ENCODE measurements at places on chromosomes 3 and 15.
A peak's percentile ranks its signal among the peaks of the same experiment; 100 is the strongest.

- no peak for DNase-seq
Measured at GRCh38 chr15:60218256-60218655, 179.5 kb downstream of the ANXA2 start.

DNA sequence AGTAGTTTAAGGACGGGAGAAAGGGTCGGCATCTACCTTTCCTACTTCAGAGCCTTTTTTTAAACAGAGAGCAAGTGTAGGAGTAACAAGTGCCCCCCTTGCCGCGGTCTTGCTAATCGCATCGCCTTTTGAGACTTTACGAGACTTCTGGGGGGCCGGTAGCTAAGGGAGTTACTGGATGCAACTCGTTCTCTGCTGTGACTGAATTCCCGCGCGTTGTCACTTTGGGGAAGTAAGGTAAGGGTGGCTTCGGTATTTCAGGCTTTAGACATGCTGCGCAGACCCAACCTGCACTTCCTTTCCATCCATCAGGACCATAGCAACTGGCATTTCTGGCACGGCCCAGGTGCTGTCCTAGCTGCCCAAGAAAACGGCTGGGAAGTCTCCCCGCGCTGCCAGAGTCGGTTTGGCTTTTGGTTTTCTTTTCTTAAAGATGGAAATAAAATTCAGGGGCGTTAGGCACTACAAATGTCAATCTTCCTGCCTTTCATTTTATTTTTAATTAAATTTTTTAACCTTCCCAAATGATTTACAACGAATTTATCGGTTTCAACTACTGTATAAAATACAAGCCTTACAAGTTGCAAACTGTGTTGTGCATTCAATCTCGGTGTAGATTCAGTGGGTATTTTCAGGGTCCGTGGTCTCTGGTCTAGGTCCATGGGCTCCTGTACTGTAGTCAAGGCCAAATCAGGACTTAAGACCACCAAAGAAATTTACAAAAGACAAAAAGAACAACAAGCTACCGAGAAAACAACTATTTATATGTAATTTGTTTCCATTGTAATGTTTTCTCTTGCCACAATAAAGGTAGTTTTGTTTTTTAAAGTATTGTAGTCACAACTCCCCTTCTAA, 3.5 kb downstream of the MECOM start:
- peak; percentile 18 for DNase-seq

- no peak for DNase-seq
Measured at GRCh38 chr15:60751985-60752952, 273.3 kb upstream of the ICE2 start.

DNA sequence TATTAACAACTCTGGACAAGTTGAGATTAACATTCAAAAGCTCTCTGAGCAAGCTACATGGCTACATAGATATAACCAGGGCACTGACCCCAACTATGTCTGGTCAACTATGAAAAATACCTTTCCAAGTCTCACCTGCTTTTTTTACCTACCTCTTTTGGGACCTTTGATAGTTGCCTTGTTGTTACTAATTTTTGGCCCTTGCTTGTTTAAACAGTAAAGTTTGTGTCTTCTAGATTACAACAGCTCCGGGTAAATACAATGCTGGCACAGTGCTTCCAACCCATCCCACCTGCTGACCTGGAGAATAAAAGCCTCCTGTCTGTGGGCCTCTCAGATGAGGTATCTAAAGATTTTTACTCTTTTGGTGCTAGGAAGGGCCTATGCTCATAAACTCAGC, 1036.6 kb downstream of the NAALADL2 start:
- DNase-seq = no peak

DNA sequence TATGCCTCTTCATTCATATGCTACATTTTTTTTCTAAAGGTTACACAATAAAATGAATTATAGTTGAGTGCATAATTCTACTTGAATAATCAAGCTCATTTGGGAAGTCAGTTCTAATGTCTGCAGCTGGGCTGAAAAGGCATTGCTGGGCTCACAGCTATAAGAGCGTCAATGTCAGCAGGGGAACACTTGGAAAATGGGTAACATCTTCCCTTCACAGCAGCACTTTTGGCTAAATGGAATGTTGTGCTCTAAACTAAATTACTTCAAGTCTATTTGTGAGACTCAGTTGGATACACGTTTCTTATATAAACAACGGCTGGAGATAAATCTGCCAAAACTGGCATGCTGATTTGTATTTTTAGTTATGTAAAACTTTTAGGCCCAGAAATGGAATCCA, 357.8 kb downstream of the TBL1XR1 start:
- DNase-seq = no peak

GRCh38 chr15:23095796-23096195, 40.8 kb downstream of the GOLGA6L1 start:
- no peak for DNase-seq

- DNase-seq = no peak
Measured at GRCh38 chr15:96119734-96120133, 210.8 kb upstream of the NR2F2 start.

- DNase-seq = no peak
Measured at GRCh38 chr3:151871639-151872468, 1.6 kb upstream of the SUCNR1 start.

GRCh38 chr15:81292523-81293001, 31.4 kb downstream of the STARD5 start:
- peak; percentile 73 for DNase-seq

- DNase-seq = no peak
Measured at GRCh38 chr15:74274470-74275038, 38.4 kb downstream of the CCDC33 start.

DNA sequence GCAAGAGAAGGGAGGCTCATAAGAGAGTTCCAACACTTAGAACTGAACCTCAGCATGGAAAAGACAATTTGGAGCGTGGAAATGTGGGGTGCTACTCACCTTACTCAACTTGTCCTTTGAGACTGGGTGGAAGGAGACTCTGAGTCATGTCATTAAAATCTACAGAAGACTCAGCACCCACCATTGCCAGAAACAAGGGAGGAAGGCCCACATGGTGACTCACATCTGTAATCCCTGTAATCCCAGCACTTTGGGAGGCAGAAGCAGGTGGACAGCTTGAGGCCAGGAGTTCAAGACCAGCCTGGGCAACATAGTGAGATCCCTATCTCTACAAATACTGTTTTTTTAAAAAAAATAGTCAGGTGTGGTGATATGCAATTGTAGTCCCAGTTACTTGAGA, 161.9 kb upstream of the UBE3A start:
- no peak for DNase-seq

DNA sequence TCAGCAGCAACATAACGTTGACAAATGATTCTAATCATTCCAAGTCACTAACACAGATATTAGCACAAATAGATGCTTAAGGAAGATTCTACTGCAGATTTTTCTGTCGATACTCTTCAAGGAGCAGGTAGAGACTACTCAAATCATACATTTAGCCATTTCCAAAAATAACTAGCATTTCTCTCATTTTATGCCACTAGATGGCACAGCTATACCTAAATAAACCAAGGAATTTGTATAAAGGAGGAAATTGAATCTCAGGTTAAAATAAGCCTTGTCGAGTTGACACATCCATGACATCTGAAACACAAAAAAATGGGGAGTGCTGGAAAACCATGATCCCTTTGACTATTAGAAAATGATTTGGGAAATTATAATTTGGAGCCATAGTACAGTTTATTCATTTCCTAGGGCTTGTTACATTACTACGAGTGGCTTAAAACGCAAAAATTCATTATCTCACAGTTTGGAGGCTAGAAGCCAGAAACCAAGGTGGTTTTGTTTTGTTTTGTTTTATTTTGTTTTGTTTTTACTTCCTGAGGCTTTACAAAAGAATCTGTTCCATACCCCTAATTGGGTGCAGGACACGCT, 59.5 kb upstream of the STRIT1 start:
- no peak for DNase-seq

GRCh38 chr3:170484869-170485268, 66.2 kb downstream of the CLDN11 start:
- DNase-seq = no peak

DNA sequence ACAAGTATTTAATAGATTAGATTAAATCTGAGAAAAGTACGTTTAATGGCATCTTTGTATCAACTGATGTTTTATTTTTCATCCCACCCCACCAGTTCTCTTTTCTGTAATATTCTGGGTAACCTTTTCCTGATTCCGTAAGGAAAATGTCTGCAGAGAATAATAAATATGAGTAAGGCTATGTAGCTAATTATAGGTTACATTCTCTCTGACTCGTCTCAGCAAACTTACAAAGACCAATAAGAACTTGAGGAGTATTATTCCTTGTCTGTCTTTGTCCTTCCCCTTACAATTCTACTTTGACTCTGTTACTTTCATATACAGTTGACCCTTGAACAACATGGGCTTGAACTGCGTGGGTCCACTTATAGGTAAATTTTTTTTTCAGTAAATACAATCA, 12.1 kb downstream of the SNAP23 start:
- no peak for DNase-seq

DNA sequence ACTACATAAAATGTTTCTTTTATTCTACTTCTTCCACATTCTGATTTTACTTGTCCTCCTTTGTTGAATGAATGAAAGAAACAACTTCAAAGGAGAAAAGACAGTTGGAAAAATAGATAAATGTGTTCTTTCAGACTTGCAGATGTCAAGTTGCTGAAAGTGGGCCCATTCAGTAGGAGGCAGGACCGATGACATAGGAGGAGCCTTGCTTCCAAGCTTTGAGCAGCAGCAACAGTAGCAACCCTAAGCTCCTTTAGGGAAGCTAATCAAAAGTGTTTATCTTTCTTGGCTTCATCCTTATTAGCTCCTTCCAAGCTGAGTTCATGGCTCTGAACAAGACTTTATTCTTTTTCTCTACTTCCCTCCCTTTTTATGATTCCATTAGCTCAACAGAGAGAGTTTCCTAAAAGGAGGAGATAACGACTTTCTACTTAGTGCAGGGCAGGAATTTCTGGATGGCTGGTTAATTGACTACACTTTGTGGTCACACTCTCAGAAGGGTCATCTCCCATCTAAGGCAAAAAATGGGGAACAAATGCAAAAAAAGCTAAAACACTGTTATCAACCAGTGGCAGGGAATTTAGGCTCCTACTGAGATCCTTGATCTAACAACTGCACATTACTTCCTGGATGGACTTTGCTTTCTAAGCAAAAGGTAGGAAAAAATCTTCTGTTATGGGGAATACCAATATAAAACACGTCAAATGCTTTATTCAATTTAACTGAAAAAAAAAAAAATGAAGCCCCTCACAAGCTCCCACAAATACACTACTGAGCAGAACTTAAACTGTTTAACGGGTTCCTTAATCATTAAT, 4.8 kb downstream of the MORC1 start:
- no peak for DNase-seq

DNA sequence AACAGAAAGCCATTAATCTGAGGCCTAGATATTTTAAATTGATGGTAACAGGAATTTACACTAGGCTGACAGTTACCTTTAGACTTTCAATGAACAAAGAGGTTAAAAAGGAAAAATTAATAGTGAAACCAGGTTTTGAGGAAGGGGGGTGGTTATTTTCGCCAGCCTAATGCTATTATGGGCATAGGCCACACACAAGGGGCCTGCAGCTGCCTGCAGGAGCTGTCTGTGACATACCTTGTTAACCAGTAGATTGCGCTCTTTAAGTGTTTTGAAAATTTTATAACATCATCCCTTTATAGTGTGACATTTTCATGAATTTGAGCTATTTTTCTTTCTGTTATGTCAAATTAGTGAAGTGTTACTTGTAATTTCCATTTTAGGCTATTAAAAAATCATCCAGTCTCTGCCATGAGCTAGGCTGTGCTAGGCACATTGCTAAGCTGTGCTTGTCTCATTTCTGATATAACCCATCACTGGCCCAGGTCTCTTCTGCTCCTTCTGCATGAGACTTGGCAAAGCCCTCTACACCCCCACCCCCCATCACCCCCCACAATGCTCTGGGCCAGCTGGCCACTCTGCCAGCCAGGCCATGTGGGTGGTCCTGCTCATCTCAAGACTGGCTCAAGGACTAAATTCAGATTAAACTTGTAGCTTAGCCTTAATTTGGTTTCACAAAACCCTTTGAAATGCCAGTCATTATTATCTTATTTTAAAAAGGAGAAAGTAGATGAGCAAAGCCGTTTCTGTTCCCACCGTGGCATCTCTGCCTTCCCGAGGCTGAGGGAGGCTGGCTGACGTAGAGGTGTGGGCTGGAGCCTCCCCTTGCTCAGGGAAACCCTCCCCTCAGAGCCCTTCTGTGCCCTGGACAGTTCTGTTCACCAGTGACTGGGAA, 48.4 kb upstream of the SEC22A start:
- DNase-seq = no peak

DNA sequence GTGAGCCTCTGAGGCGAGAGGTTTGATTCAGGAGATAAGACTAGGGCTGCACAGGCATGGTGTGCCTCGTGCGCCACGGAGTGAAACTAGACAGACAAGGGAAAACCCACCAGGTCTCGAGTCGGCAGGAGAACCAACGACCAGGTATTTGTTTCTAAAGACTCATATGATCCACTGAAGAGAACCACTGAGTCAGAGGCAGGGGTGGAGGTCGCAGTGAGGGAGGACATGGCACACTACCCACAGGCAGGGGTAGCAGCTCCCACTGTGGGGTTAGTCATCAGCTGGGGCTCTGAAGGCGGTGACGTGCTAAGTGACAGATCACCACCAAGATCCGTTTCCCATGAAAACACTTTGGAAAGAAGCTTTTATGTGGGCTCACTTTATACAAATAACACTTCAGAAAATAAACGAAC, 45.7 kb downstream of the CHSY1 start:
- no peak for DNase-seq

DNA sequence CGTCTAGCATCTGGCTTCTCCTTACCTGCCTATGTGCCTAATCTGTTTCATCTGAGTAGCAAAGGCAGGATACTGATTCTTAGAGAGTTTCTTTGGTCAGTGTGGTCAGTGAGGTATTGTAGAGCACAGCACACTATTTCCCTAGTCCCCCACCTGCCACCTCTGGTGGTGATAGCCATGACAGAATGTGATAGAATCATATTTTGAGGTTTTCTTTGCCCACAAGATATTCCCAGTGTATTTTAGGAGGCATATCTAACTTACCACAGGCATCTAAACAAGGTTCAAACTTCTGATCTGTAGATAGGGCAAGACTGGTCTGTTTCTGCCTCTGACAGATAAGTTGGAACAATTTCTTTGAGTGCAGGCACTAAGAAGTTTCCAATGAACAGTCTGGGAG, 188.0 kb downstream of the SOX2 start:
- no peak for DNase-seq

GRCh38 chr3:197378985-197379718, 80.7 kb upstream of the DLG1 start:
- DNase-seq = no peak

DNA sequence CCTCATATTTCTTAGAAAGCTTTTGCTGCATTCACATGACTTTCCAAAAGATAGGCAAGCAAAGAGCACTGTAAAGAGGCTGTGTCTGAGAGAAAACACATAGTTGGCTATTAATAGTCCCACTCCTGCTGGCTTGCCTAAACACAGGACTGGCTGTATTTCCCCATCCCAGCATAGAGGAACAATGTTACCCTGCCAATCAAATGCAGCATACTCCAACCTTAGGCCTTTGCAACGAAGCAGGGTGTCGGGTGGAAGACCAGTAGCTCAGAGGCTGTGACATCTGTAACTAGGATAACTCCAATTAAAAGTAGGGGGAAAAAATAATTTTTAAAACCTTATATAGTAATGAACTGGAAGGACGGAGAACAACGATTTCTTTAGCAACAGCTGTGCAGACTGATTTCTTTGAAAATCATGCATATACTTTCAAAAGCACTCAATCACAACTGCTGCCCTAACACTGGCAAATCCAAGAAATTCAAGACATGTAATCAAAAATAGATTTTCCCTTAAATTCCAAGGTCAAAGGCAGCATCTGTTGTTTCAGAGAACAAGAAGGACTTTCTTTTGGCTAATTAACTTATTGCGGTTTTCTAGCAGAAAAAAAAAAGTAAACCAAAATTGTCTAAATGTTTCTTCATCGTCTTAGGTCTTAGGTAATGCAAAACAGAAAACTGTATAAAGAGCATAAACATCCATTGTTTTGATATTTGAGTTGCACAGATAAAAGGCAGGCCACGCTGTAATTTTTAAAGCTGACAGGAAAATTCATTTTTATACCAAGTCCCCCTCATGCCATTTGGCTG, 139.3 kb downstream of the TNIK start:
- no peak for DNase-seq
